ENCODE measurements at places on chromosomes 2 and 18.

- DNase-seq = no peak
These were observed 160.7 kb downstream of the ANTXR1 start for GRCh38 chr2:69173706-69174105.

- no peak for DNase-seq
These were observed 1867.4 kb downstream of the SUCLG1 start for GRCh38 chr2:82591718-82592117.

- no peak for DNase-seq
These were observed 645.5 kb upstream of the ID2 start for GRCh38 chr2:8036366-8036765.

GRCh38 chr2:191126386-191127085 lies 24.3 kb downstream of the STAT4 start:
- DNase-seq = no peak

- DNase-seq = no peak
These were observed 13.2 kb downstream of the EVA1A start for GRCh38 chr2:75547345-75548035.

GRCh38 chr18:10977042-10977441 lies 172.3 kb downstream of the PIEZO2 start:
- DNase-seq = no peak

DNA sequence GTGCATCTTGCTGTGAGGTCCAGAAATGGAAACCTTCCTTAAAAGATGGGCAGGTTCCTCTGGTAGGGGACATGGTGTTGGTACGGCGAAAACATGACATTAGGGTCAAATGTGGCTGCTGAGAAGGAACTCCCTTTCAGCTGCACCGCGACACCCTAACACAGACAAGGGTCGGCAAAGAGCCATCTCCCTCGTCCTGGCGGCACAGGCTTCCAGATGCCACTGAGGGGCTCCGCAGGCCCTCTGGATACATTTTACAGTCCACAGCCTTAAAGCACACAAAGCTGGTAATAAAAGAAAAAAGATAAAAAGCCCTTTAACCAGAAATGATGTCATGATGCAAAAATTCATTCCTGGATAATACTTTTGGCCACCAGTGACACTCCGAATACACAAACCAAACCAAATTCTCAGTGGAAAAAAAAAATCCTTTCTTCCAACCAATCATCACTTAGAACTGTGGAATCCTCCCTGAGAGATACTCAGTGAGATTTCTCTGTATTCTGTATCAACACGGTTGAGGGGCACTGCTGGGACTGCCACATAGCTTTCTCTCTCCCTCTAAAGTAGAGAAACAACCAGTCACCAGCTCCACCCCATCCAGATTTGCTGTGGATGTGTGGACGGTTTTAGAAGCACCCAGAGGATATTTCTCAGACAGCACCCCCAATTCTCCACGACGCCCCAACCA lies 174.8 kb downstream of the HDAC4 start:
- no peak for DNase-seq

- no peak for DNase-seq
These were observed 302.6 kb upstream of the SLC14A2 start for GRCh38 chr18:45312555-45313126.

- no peak for DNase-seq
These were observed 56.4 kb downstream of the FAM168B start for GRCh38 chr2:131036696-131037397.

DNA sequence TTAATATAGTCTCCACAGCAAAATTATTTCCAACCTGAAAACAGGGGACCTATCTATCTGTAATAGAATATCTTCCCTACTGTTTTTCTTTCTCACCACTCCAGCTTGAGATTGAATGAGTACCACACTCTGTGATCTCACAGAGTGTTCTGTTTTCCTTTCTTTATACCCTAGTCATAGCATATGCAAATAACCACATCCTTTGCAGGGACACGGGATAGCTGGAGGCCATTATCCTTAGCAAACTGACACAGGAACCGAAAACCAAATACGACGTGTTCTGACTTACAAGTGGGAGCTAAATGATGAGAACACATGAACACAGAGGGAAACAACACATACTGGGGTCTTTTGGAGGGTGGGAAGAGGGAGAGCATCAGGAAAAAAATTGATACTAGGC lies 224.7 kb downstream of the SLC8A1 start:
- DNase-seq = no peak

DNA sequence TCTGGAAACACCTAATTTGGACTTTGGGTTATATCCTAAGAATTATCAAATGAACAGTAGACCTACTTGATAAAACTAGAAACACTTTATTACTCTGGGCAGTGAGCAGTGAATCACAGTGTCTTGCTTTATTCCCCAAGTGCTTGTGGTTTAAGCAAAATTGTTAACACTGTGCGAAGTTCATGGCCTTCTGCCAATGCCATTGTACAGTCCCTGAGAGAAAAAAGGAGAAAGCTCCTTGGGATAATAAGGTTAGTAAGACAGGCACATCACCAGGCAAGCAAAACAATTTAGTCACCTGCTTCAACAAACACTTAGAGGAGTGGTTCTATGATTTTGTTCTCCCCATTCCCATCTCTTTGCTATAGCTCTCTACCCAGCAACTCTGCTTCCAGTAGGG lies 39.8 kb downstream of the ADCYAP1 start:
- DNase-seq = no peak

DNA sequence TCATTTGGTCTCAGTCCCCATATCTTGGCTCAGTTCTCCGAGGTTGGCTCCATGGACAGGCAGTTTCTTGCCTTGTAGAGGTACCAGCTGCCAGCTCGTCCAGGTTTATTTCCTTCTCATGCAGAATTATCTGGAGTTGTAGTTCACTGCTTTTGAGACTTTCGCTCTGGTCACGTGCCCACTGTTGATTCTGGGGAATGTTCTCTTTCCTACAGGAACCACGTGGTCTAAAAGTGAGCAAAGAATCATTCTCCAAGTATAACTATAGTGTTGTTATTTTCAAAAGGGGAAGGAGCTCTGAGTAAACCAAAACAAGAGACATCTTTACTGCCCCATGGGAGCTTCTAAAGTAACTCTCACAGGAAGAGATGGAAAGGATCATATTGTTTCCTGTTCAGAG lies 41.2 kb upstream of the RAB27B start:
- no peak for DNase-seq

DNA sequence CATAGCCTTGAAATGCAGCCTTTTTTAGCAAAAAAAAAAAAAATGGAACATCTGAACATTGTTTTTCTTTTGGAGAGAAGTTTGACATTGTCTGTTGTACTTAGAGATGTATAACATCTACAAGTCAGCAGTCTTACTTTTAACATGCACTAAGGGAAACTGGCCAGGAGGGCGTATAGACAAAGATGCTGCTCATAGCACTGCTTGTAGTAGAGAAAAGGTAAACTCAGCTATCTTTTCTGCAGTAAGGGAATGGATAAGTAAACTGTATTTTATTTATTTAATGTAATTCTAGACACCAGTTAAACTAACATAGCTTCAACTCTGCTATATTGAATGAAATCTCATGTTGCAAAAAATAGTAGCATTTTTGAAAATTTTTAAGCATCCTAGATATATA lies 489.6 kb downstream of the PTPRM start:
- DNase-seq = no peak

GRCh38 chr2:162058973-162059668 lies 14.9 kb downstream of the DPP4 start:
- DNase-seq = no peak

GRCh38 chr2:36881816-36882215 lies 84.5 kb downstream of the STRN start:
- DNase-seq = no peak

- no peak for DNase-seq
These were observed 54.4 kb downstream of the EPHA4 start for GRCh38 chr2:221517696-221518151.

- no peak for DNase-seq
These were observed 129.4 kb upstream of the SRD5A2 start for GRCh38 chr2:31710121-31710520.

- DNase-seq = no peak
These were observed 58.9 kb upstream of the ARL4C start for GRCh38 chr2:234555616-234556249.

- DNase-seq = no peak
These were observed 46.4 kb upstream of the ODC1 start for GRCh38 chr2:10494351-10495066.

DNA sequence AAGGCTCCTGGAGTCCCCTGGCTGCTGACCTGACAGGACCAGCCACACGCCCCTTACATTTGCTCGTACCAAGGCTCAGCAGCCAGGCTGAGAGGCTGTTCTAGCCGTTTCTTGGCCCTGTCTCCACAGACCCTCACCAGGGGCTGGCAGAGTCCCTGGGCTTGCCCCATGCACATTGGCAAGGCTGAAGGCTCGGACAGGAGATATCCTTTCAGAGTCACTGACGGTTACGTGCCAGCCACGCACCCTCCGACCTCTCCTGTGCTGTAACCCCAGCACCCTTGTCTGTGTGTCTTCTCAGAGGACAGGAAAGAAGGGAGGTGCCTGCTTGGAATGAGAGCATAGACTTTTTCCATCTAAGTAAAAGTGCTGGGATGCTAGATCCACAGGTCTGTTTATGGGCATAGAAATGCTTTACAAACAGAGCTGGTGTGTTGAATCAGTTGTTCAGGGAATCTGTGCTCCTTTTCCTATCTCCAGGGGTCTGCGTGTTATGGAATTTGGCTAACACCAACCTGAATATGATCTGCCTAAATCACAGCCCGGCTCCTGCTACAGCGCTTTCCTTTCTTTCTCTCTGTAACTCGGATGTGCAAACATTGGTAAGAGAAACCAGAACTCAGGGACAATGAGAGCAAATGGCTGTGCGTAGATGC lies 41.0 kb downstream of the COPS8 start:
- no peak for DNase-seq

DNA sequence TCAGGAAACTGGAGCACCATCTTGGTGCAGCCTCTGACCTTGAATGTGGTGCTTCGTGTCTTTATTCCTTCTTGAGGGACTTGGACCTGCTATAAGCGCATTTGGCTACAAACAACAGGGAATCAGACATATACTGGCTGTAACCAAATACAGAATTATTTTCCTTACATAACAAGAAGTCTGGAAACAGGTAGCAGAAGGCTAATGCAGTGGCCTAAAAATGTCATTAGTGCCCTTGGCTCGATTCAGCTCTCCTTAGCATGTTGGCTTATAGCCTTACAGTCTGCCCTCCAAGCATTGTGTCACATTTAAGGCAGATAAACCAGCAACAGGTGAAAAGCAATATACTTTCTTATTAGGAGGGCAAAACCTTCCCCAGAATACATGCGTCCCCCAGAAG lies 655.4 kb downstream of the XIRP2 start:
- no peak for DNase-seq

DNA sequence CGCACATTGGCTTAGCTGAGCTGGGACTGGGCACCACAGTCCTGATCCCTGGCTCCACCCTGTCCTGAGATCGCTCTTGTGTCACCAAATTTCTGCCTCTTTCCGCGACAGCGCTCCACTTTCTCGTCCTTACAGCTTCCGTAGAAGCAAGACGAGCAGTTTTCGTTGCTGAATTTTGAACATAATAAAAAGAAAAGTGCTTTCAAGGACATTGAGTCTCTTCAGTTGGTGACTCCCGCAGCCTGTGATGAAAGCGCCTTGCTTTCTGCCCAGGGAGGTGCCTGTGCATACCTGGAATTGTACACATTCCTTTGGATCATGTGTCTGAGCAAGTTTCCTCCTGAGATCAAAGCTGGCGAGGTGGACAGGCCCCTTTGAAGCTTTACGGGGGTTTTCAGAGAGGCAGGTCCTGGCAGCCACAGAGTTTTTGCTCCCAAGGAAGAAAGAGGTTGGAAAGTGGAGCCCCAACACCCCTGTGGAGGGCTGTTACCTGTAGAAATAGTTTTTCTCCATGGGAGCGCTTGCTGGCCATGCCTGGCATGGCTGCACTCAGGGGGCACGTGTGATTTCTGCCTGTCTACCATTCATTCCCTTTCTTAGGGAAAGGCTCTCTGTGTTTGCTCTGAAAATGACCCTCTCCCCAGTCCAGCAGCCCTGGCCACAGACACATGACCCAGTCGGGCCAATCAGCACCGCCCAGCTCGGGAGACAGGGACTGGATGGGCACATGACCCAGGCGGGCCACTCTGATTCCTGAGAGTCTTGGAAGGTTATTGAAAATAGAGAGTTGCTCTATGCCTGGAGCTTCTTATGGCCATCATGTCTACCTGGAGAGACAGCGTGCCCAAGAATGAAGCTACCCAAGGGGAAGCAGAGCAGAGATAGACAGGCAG lies 115.6 kb upstream of the OTOS start:
- DNase-seq = no peak

DNA sequence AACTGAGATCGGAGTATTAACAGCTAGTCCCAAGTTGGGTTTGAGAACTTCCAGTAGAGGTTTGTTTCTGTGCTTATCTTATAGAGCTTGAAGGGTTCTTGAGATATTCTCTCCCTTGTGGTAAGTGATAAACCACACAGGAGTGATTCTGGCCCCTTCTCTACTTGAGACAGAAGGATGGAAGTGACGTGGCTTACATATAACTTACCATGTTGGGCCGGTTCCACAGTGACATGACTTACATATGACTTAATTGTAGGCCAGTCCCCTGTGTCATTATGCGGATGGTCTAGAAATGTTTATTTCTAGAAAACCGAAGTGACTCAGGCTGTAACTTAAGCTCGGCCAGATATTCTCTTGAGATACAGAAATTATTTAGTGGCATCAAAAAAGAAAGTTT lies 62.7 kb downstream of the TRAPPC12 start:
- DNase-seq = no peak

DNA sequence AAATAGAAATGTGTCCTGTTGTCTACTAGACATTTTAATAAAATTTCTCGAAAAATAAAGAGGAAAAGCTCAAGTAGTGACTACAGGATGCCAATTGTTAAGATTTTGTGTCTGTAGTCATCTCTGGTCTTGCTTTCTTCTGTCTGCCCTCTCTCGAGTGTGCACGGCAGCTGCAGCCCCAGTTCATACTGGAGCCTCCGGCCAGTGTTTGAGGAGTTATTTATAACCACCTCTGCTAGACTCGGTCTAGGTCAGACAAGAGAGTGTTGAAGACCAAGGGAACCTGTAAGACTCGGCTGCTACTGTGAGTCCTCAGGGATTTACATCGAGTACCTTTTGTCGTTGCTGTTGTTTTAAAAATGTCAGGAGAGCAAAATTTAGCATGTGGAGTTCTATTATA lies 810.1 kb upstream of the POU3F3 start:
- DNase-seq = no peak

- no peak for DNase-seq
These were observed 66.8 kb downstream of the GBX2 start for GRCh38 chr2:236101311-236101950.

DNA sequence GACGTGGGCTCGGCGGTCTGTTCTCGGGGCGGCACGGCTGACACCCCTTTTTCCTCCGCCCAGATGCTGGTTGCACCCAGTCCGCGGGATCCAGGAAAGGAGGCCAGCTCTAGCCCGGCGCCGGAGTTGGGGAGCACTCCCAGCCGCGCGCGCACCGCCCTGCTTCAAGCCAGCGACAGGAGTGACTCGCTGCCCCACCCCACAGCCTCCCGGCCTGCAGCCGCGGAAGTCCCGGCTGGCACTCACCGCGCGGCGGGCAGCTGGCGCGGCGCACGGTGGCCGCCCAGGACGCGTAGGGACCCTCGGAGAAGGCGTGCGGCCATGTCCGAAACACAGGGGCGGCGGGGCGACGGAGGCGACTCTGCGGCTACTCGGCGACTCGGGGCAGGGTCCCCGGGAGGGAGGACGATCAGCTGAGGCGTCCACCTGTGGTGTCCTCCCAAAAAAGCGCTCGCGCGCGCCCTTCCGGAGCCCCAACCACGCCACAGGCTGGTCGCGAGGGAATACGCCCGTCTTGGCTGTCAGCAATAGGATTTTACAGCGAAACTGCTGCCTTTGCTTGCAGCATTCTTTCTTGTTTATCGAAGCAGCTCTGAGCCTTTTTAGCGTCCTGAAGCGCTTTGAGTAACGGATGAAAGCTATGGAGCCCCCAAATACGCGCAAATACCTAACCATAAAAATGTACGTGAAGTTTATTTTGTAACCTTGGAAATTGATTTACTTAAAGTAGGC lies at the start of gene ACADL:
ACADL (minus strand) TSS at position 507 of the 732 bp plus-strand sequence; CDS start at position 323, 184 bp downstream.
- DNase-seq = no peak
